WTC11 (cell line): ENCODE measurements at places on chromosomes 5 and 9. TPM values are rescaled to one million over a fixed set of nuclear protein-coding genes. Genes with fewer than 3 reads are reported as not detected.
A peak's percentile ranks its signal among the peaks of the same experiment; 100 is the strongest.

DNA sequence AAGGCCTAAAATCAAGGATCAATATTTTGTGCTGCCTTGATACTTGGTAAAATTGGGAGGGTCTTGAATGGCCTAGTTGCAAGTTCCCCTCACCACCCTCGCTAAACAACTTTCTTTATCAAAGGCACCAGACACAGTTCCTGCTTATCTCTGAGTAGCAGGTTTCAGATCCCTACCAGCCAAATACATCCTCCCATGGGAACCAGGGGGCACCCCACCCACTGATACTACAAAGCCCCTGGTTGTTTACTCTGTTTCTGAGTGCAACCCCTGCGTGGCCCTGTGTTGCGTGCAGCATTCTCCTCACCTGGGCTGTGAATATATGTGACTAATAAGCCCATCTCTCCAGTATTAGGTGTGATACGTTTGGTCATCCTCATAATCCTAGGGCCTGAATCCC is 314.9 kb downstream of the DRD1 start:
- H3K4me1 ChIP-seq: peaks cover 23% of the 10 kb centered on the region
- no peak for DNase-seq
- no peaks in the 10 kb centered on the region; the same call in 1 of the 2 replicates for H3K27me3 ChIP-seq
- H3K27ac ChIP-seq: no peak overlapping the region
- no peak overlapping the region for H3K4me3 ChIP-seq
- no peaks in the 10 kb centered on the region for H3K36me3 ChIP-seq

Gene SPINK4
- total RNA-seq: not detected in 3 replicates

GRCh38 chr9:137269231-137269772 is 8.2 kb upstream of the TOR4A start:
- H3K27ac ChIP-seq: no peak overlapping the region; the same call in 1 of the 2 replicates
- no peak for DNase-seq
- peaks cover 20% of the 10 kb centered on the region for H3K36me3 ChIP-seq
- H3K27me3 ChIP-seq: no peaks in the 10 kb centered on the region
- peaks cover 5% of the 10 kb centered on the region for H3K4me1 ChIP-seq

DNA sequence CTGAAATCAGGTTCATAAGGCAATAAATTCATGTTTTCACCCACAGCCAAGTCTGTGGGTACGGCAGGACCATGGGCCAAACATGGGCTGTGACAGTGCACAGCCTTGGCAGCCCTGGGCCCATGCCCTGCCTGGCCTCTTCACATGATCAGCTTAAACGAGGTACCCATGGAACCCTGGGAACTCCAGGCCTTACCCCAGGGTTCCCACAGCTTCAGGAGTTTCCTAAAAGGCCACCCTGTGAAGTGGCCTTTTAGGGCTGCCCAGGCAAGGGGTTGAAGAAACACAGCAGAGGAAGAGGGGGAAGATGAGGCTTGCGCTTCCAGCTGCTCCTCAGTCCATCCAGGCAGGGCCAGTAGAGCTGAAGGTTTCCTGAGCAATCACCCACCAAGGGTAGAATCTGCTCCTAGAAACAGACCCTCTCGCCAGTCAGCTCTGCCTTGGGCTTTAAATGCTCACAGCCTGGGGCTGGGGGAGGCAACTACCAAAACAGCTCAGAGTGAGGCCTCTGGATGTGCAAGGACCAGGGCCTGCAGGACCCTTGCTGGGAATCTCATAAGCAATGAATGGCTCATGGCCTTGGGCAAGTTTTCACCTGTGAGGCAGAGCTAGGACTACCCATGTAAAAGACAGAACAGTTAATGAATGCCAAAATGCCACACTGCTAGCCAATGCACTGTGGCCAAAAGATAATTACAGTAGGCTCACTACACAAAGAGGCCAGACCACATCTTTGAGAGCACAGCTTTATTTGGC is 79.3 kb upstream of the LRRTM2 start:
- no peak for DNase-seq
- H3K27ac ChIP-seq: no peak overlapping the region
- peaks cover 20% of the 10 kb centered on the region for H3K4me1 ChIP-seq
- no peaks in the 10 kb centered on the region for H3K36me3 ChIP-seq

Gene ANKDD1B
- 0.07 to 0.28 TPM (median 0.14 TPM) in 3 replicates for total RNA-seq

GRCh38 chr9:137034709-137035506 is 3.0 kb upstream of the FUT7 start:
- no peaks in the 10 kb centered on the region for H3K27me3 ChIP-seq
- peak; percentile 90 for DNase-seq
- no peak overlapping the region for H3K27ac ChIP-seq
- H3K4me1 ChIP-seq: no peaks in the 10 kb centered on the region
- H3K4me3 ChIP-seq: no peak overlapping the region

Gene RPL12
- 1,902 to 2,162 TPM (median 2,101 TPM) in 3 replicates for total RNA-seq

Gene ENHO
- total RNA-seq: 26.9 to 28.3 TPM (median 27.9 TPM) in 3 replicates

Gene BTNL3
- total RNA-seq: not detected in 3 replicates

Gene SLC31A2
- 1.7 to 2.0 TPM (median 1.8 TPM) in 3 replicates for total RNA-seq

DNA sequence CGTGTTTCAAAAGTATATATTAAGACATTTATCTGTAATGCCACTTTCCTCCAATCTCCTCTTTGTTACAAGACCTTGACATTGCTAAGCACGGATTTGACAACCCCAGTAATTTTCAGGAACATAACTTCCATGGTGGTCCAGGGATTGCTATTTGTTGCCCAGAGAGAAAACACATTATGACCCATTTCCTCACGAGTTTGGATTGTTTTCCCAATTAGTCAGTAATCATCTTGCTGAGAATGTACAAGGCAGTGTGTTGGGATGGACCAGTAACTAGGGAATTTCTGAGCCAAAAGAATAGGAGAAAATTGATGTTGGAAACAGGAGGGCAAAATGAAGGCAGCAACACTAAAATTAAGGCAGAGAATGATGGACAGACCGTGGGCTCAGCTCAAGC is 574.1 kb downstream of the EBF1 start:
- no peaks in the 10 kb centered on the region for H3K36me3 ChIP-seq
- no peaks in the 10 kb centered on the region for H3K27me3 ChIP-seq
- H3K4me1 ChIP-seq: 0 out of 2 replicates have a peak, but pooled peaks cover 2% of the 10 kb centered on the region
- H3K4me3 ChIP-seq: no peak overlapping the region

DNA sequence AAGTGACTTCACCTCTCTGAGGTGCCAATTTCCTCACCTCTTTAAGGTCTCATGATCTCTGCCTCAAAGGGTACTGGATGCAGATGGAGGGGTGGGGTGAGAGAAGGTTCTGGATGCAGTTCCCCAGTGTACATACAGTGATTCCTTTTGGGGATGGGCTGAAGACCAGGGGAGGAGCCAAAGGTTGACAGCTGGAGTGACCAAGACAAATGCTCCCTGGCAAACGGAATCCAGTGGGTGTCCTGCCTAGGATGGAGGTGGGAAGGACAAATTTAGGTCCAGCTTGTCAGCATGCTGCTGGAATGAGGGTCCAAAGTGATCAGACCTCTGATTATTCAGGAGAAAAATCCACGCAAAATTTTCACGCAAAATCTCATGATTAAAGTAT is 7.3 kb upstream of the LMX1B start:
- peaks cover 61% of the 10 kb centered on the region for H3K27me3 ChIP-seq
- no peaks in the 10 kb centered on the region for H3K36me3 ChIP-seq
- H3K4me3 ChIP-seq: no peak overlapping the region
- H3K4me1 ChIP-seq: peaks cover 7% of the 10 kb centered on the region

Gene SNX30
- total RNA-seq: 11.8 to 13.4 TPM (median 12.1 TPM) in 3 replicates

DNA sequence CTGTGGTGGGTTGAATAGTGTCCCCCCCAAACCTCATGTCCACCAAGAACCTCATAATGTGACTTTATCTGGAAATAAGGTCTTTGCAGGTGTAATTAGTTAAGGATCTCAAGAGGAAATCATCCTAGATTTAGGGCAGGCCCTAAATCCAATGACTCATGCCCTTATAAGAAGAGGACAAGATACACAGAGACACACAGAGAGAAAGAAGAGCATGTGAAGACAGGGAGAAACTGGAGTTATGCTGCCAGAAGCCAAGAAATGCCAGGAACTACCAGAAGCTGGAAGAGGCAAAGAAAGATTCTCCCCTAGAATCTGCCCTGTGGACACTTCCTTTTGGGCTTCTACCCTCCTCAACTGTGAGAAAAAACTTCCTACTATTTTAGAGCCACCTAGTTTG is 8.8 kb downstream of the FAM13B start:
- peaks cover 34% of the 10 kb centered on the region for H3K4me1 ChIP-seq
- peaks cover 16% of the 10 kb centered on the region for H3K36me3 ChIP-seq
- no peaks in the 10 kb centered on the region for H3K27me3 ChIP-seq
- no peak overlapping the region for H3K4me3 ChIP-seq

Gene ARSI
- total RNA-seq: 5.9 to 6.9 TPM (median 6.6 TPM) in 3 replicates

Gene CCNI2
- total RNA-seq: 1.1 to 1.7 TPM (median 1.6 TPM) in 3 replicates

DNA sequence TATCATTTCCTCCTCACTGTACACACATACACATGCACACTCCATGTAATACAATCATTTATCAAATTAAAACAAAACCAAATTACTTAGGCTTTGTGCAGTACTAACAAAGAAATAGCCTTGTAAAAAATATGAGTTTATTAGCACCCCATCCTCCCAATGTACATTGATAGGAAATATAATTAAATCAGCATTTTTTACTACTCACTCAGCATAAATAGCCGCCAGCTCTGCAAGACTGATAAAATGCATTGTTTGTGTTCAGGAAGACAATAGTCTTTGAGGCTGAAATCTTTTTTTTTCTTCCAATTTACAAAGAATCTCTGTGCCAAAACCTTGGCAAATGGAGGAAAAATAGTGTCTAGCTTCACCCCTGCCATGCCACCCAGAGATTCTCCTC is 497.6 kb upstream of the ADAMTS16 start:
- H3K36me3 ChIP-seq: peaks cover 4% of the 10 kb centered on the region; the same call in 1 of the 2 replicates
- H3K4me3 ChIP-seq: no peak overlapping the region
- peaks cover 7% of the 10 kb centered on the region for H3K4me1 ChIP-seq
- no peaks in the 10 kb centered on the region; the same call in 1 of the 2 replicates for H3K27me3 ChIP-seq
- no peak overlapping the region for H3K27ac ChIP-seq

Gene CCDC192
- 0.52 to 0.69 TPM (median 0.53 TPM) in 3 replicates for total RNA-seq

Gene ARL14EPL
- not detected in 3 replicates for total RNA-seq

- H3K27me3 ChIP-seq: no peaks in the 10 kb centered on the region
- peaks cover 49% of the 10 kb centered on the region for H3K4me1 ChIP-seq
- H3K4me3 ChIP-seq: no peak overlapping the region
- H3K27ac ChIP-seq: peak overlapping the region; percentile 85
- DNase-seq: no peak
These were observed 51.9 kb downstream of the HABP4 start for GRCh38 chr9:96501633-96502538.

Gene THBS4
- total RNA-seq: 11.8 to 21.2 TPM (median 18.4 TPM) in 3 replicates

Gene OCLN
- total RNA-seq: 58.3 to 73.2 TPM (median 70.6 TPM) in 3 replicates

Gene SPATA31D4
- not detected in 3 replicates for total RNA-seq

DNA sequence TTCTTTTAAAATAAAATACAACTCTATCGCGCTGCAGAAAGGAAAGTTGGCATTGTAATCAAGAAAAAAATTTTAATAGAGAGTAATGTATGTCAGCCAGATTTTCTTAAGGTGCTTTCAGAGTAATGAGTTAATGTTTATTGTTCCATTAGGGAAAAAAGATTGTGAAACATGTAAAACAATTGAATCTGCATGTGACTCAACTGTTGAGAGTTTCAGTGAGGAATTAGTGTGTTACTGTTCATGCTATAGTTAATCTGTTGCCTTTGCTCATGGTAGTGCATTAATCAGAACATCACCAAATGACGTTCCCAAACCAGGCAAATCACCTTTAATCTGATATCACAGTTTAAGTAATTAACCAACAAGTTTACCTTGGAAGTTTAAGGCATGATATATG is 600.5 kb downstream of the NR2F1-AS1 start:
- H3K36me3 ChIP-seq: no peaks in the 10 kb centered on the region
- no peak for DNase-seq
- H3K27ac ChIP-seq: no peak overlapping the region
- no peaks in the 10 kb centered on the region for H3K27me3 ChIP-seq
- no peak overlapping the region for H3K4me3 ChIP-seq

GRCh38 chr9:129437626-129438323 is 183.1 kb downstream of the C9orf50 start:
- peaks cover 96% of the 10 kb centered on the region for H3K27me3 ChIP-seq
- H3K27ac ChIP-seq: no peak overlapping the region
- peak; percentile 30 for DNase-seq
- peak overlapping the region; percentile 81 for H3K4me3 ChIP-seq
- no peaks in the 10 kb centered on the region for H3K36me3 ChIP-seq

Gene PDCD1LG2
- total RNA-seq: not detected in 3 replicates

GRCh38 chr5:51225789-51226742 is 157.2 kb upstream of the ISL1 start:
- H3K4me3 ChIP-seq: peak overlapping the region; percentile 9; the same call in 1 of the 2 replicates
- H3K27ac ChIP-seq: peak overlapping the region; percentile 97
- peaks cover 27% of the 10 kb centered on the region for H3K4me1 ChIP-seq
- H3K27me3 ChIP-seq: no peaks in the 10 kb centered on the region

Gene FRMPD1
- total RNA-seq: 0.14 to 0.26 TPM (median 0.14 TPM) in 3 replicates

Gene PCDHGA5
- total RNA-seq: 2.0 to 2.5 TPM (median 2.4 TPM) in 3 replicates

Gene SHLD3
- total RNA-seq: 1.9 to 3.3 TPM (median 2.5 TPM) in 3 replicates

DNA sequence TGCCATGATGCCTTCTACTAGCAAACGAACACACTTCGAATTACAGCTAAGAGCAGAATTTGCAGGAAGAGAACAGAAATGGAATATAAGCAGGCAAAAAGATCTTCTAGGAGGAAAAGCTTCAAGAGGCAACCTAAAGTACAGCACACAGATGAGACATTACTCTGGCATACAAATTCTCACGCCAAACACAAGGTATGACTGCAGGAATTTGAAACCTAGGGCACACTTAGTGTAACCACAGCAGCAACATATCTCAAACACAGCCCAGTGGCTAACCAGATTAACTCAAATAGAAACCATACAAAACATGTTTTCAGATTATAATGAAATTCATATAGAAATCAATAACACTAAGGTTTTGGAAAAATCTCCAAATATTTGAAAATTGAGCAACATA is 481.0 kb upstream of the RGMB start:
- H3K4me3 ChIP-seq: no peak overlapping the region
- no peaks in the 10 kb centered on the region for H3K36me3 ChIP-seq
- no peaks in the 10 kb centered on the region for H3K27me3 ChIP-seq

Gene OR1J1
- total RNA-seq: not detected in 3 replicates

Gene PCDHGA6
- 2.6 to 3.3 TPM (median 3.0 TPM) in 3 replicates for total RNA-seq

DNA sequence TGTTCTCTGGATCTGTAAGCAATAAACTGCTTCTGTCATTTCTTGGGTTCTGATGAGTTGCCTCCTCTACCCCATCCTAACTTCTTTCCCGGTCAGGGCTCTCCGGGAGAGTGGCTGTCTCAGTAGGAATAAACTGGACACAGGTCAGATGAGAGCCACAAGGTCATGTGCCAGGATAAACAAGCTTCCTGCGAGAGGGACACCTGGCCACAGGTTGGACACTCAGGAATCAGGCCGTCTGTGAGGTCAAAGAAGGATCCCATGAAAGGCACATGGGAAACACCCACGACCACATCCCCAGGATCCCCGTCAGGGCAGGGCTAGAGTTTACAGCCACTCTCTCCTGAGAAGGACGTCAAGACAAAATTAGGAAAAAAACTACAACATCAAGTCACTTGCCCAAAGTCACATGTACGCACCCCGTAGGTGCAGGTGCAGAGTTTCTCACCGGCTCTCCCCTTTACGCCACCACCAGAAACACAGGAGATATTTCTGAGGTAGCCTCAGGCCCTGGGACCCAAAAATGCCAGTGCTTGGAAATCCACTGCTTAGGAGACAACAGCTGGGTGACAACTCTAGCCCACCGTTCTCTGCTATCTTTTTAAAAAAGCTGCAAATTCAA is 28.7 kb downstream of the CCT5 start:
- H3K4me3 ChIP-seq: no peak overlapping the region
- H3K4me1 ChIP-seq: peaks cover 23% of the 10 kb centered on the region
- H3K36me3 ChIP-seq: peaks cover 7% of the 10 kb centered on the region
